ENCODE measurements at places on chromosomes 3 and 15.

GRCh38 chr15:35602836-35603235, 56.9 kb upstream of the DPH6 start:
- no peak for DNase-seq

- DNase-seq = no peak
Observed at GRCh38 chr3:47186285-47186684, 22.4 kb upstream of the SETD2 start.

GRCh38 chr15:63899193-63899592, 65.4 kb upstream of the HERC1 start:
- no peak for DNase-seq

- no peak for DNase-seq
Observed at GRCh38 chr3:108131475-108132134, 40.8 kb upstream of the CD47 start.

DNA sequence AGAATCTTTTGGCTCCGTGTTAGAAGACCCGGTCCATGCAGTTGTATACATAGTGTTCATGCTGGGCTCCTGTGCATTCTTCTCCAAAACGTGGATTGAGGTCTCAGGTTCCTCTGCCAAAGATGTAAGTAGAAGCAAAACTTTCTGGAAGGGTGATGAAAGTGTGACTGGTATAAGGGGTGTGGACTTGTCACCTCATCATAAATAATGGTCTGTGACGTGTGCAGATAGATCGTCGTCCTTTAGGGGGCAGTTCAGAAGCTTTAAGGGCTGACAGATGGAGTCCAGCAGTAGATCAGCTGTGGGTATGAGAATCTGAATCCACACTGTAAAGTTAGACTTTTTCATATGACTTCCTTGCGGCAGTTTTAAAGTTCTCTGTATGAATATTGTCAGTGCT, 15.3 kb downstream of the SEC61A1 start:
- no peak for DNase-seq

- DNase-seq = no peak
Observed at GRCh38 chr15:27383726-27384125, 412.7 kb downstream of the GABRG3 start.

DNA sequence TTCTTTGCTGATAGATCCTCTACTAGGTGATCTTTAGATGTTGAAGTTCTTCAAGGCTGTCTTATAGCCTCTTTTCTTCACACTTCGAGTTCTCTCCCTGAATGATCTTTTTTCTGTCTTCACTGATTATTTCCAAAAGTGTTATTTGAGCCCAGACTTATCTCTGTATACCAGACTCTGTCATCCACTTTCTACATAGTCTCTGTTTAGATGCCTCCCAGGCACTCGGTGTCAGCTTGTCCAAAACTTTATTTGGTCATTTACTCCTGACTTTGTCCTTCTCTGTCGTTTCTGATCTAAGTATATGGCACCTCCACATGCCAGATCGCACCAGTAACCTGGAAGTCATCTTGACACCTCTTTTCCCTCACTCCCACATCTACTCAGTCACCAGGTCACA, 27.6 kb downstream of the KLHL18 start:
- no peak for DNase-seq

DNA sequence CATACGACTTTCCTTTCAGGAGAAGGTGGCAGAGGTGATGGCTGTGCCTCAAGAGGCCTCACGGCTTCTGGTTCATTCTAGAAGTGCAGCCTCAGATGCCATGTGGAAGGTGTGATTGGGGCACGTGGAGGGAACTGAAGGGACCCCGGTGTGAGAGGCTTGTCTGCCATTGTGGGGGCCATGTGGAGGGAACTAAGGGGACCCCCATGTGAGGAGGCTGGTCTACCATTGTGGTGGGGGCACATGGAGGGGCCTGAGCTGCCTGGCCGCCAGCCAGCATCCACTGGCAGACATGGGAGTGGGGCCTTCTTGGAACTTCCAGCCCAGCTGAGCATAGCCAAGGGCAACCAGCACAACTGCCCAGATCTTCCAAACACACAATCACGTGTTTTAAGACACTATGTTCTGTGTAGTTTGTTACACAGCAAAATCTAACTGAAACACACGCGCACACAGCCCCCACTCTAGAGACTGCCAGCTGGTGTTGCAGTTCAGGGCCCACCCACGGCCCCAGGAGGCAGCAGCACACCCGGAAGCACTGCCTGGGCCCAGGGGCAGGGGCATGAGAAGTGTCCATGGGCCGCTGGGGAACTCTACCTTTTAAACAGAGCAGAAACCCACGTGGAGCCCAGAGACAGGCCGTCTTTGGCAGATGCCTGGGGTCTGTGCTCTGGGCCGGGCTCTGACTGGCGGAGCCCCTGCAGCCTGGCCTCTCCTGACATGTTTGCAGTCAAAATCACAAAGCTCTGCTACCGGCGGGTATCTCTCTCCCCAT, 66.8 kb downstream of the IQSEC1 start:
- no peak for DNase-seq

- no peak for DNase-seq
Observed at GRCh38 chr3:45337839-45338470, 50.4 kb upstream of the LARS2 start.

GRCh38 chr3:138465925-138466324, 31.5 kb downstream of the ESYT3 start:
- no peak for DNase-seq

DNA sequence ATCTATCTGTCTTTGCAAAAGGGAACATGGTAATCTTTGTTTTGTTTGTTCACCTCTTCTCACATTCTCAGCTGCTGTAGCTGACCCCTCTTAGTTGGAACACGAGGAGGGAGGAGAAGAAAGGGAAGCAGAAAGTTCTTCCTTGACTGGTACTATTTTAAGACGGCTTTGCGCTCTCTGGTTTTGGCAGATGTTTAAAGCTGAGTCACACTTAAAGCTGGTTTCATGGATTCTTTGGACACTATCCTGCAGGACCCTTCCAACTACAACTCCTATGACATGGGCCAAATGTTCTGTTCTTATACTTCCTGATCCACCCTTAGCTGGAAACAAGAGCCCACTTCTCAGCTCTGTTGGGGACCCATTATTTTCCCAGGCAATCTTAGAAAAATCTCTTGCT, 40.6 kb upstream of the FXR1 start:
- no peak for DNase-seq

DNA sequence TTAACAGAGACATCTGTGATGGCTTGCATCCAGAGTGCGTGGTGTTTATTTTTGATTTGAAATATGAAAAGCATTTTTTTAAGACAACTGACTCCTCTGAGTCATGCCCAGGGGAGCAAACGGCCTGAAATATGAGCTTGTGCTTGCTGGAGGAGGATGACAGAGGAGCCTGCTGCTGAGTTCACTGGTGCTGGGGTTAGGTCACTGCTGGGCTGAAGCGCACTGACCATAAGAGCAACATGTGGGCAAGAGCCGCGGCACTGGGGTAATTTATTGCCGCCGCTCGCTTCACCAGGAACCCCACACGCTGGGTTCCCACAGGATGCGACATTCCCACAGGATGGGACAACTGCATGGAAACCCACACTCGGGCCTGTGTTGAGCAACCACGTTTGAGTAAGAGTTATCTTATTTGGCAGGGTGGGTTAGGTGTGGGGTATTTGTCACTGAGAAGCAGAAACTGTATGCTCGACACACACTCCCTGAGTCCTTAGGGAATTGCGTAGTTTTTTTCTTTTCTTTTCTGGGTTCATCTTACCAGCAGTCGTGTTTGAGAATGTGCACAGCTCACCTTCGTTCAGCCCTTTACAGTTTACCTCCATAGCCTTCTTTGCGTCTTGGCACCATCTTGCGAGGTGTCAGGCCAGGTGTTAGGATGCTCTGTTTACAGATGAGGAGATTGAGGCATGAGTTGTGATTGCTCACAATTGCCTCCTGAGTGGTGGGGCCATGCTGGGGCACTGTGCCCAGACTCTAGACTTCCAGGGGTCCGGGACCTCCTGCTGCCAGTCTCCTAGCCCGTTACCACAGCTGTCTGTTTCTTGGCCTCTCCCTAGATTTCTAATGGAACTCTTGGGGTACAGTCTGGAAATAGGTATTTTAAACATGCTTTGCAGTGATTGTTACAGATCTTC, 60.4 kb downstream of the SMAD3 start:
- DNase-seq = no peak

GRCh38 chr3:39531665-39532064, 64.2 kb downstream of the MOBP start:
- no peak for DNase-seq

GRCh38 chr3:157064402-157064801, 95.5 kb downstream of the CCNL1 start:
- DNase-seq = no peak

- no peak for DNase-seq
Observed at GRCh38 chr3:35899245-35899644, 259.9 kb downstream of the ARPP21 start.

DNA sequence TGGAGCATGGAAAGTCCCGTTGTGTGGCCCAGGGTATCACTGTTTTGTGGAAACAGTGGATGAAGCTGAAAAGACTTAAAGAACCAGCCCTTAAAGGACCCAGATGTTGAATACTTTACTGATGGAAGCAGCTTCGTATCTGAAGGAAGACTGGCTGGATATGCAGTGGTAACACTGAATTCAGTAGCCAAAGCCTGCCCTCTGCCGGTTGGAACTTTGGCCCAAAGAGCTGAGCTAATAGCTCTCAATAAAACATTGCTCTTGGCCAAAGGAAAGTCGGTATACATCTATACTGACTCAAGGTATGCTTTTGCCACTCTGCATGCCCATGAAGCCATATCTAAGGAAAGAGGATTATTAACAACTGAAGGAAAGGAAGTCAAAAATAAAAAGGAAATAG, 885.4 kb downstream of the PDCD6IP start:
- no peak for DNase-seq

DNA sequence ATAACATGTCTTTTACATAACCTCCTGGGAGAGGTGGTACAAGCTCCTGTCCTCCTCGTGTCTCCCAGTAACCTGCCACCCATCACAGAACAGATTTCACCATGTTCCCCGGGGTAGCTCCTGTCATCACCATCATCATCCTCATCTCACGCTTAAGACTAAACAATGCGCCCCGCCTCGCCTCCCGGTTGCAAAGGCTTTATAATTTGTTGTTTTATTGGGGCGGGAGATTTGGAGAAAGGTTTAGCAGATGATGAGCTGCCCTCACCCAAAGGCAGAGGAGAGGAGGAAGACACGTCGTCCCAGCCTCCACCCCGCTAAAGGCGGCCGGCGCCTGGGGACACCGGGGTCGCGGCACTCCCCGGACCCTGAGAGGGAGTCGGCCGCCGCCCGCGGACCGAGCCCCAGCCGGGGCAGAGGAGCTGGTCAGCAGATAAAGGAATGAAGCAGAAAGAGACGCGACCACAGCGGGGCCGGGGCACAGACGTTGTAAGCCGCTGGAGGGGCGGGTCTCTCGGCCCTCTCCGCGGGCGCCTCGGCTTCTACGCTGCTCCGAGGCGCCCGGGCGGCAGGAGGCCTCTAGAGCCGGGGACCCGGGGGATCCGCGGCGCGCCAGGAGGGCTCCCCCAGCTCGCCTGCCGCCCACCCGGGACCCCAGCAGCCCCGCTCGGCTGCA, 589 bp downstream of the HERC1 start:
- DNase-seq = no peak

DNA sequence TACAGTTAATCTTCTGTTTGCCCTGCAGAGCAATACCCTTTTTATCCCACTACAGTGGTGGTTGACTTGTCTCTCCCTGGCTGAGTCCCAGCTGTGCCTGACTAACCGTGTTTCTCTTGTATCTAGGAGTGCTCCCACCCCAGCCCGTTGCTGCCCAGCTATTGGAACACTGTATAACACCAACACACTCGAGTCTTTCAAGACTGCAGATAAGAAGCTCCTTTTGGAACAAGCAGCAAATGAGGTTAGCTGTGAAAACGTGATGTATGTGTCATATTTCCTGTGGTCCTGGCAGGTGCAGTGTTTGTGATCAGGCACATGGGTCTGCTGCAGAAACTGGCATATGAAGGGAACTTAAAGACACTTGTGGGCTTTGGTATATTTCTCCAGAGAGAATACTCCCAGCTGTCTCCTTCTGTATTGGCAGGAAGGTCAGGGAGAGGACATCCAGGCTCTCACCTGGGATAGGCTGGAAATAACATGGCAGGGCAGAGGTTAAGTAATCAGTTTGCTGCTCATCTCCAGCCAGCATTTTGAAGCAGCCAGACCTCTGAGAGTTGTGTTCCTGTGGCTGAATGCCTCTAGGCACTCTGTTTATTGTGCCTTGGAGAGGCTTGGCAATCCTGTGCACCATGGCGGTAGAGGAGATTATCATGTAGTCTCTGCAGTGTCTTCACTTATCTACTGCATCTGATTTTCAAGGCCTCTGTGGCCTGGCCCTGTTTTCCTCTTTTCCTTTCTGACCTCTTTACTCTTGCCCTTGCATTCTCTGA, 34.8 kb downstream of the ATG7 start:
- DNase-seq = no peak

DNA sequence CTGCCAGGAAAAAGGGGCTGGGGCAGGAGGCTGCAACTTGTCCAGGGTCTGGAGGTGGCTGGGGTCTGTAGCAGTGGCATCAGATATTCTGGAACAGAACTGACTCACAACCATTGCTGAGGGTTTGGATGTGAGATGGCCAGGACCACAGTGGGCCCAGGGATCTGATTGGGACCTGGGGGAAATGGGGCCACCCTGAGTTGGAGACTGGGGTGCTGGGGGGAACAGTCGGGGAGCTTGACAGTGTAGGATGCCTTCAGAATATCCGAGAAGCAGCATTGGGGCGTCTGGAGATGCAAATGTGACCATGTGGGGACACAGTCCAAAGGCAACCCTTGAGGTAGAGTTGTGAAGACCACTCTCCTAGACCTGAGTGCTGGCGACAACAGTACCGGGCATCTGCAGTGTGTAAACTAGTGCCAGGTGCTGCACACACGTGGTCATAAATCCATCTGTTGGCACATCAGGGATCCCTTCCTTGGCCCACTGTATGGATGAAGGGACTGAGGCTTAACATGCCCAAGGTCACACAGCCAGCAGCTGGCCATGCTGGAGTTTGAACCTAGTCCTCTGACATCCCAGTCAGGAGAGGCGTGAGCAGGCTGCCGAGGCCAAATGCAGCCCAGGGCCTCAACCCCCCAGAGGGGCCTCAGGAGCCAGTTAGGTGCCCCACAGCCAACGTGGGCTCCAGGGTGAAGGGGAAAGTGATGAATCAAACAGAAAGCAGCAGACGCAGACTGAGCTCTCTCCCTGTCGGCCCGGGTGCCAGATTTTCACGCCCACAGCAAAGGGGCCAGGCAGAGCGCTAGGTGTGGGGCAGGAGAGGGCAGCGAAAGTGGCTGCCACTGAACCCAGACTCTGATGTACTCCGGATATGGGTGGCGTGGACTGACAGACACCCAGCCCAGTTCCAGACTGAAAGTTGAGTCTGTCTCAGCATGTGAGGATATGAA, 18.8 kb downstream of the HEMK1 start:
- DNase-seq = no peak
